ENCODE measurements at places on chromosomes 5 and 9. TPM values are rescaled to one million over a fixed set of nuclear protein-coding genes. Genes with fewer than 3 reads are reported as not detected.
A peak's percentile ranks its signal among the peaks of the same experiment; 100 is the strongest.

OCLN gene
- total RNA-seq = 2.0 TPM

TRIM36 gene
- 0.68 TPM for total RNA-seq

DNA sequence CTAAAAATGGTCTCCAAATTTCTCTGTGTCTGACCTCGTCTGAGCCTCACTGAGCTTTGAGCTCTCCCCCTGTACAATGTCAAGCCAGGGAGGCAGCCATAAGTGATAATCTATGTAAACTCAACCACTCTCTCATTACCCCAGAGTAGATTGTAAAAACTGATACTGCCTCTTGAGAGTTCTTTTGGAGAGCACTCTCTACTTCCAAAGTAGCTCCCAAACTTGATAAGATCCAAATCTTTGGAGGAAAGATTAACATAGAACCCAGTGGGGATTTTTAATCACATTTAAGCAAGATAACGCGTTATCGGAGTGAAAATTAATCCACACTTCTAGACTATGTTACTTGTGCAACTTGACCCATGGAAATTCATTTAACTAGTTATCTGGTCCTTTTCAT, 54.9 kb downstream of the TMEM167A start:
- no peak for DNase-seq

GRCh38 chr9:134188386-134189144, 24.2 kb upstream of the RNU6ATAC start:
- peak; percentile 68 for DNase-seq

- DNase-seq = no peak
These were observed 311.4 kb downstream of the TMEM167A start for GRCh38 chr5:82765765-82766164.

DNA sequence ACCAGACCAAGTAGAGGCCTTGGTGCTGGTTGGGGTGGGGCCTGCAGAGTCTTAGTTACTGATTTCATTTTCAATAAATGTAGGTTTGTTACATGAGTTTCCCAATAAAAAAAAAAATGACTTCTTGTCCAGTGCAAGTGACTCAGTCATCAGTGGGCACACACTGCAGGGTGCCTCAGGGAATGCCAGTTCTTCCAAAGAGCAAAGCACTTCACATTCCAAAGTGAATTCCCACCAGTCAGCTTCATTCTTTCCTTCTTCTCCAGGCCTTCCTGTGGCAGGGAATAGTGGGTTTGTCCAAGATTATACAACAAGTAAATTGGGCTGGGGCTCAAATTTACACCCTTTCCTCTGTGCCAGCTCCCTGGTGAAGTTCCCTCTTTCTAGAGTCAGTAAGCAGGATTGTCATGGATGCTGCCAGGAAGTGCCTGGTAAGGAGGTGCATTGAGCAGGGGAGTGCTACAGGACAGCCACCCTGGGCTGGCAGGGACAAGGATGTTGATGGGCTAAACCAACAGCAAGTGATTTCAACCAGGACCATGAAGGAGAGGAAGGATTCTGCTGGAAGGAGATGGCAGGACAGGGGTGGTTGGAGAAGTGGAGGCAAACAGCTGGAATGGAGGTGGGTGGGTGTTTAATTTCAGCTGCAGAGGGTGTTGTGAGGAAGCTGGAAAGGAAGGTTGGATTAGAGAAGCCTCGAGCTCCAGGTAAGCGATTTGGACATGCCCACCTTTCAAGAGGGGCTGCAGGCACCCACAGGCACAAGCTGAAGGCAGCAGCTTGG, 3.7 kb upstream of the B4GALT7 start:
- DNase-seq = no peak

DNA sequence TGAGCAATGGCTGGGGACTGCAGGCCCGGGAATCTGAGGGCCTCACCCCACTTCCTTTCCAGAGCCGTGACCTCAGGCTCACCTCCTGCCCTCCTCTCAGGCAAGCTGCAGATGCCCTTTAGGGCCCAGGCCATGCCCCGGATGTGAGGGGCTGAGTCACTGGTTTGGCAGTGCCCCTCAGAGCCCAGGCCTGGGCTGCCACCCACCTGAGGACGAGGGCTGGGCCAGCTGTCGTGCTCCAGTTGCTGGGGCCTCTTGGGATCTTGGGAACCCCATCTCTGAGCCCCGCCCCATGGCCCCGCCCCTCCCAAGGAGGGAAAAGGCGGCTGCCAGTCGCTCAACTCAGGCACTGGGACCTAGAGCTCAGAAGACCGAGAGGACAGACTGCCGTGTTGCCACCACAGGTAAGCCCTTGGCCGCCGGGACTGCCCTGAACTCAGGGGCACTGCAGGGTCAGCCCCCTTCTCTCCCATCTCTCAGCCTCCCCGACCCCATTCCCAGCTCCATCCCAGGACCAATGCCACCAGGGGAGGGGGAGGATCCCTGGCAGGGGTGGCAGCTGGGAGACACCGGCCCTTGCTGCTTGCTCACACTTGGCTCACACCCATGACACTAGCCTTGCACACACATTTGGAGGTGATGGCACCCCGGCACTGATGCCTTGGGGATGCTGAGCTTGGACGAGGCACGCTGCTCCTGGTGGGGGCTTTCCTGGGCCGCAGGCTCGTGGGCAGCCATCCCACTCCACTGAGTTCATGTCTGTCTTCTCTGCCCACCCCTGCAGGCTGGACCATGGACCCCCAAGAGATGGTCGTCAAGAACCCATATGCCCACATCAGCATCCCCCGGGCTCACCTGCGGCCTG, at the start of gene CYSRT1:
Gene CYSRT1 (plus strand): TSS at position 345 of the 865 bp plus-strand sequence. CDS start 448 bp downstream, at position 793.
- no peak for DNase-seq
